ELR (cell line): ENCODE measurements at places on chromosomes 3 and 15.

GRCh38 chr3:186021673-186022362 is 84.0 kb upstream of the TRA2B start:
- DNase-seq = peak; percentile 92

- DNase-seq = no peak
Measured at GRCh38 chr3:22568285-22568684, 634.8 kb upstream of the UBE2E2 start.

GRCh38 chr15:94119923-94120775 is 111.2 kb upstream of the MCTP2 start:
- DNase-seq = peak; percentile 44

DNA sequence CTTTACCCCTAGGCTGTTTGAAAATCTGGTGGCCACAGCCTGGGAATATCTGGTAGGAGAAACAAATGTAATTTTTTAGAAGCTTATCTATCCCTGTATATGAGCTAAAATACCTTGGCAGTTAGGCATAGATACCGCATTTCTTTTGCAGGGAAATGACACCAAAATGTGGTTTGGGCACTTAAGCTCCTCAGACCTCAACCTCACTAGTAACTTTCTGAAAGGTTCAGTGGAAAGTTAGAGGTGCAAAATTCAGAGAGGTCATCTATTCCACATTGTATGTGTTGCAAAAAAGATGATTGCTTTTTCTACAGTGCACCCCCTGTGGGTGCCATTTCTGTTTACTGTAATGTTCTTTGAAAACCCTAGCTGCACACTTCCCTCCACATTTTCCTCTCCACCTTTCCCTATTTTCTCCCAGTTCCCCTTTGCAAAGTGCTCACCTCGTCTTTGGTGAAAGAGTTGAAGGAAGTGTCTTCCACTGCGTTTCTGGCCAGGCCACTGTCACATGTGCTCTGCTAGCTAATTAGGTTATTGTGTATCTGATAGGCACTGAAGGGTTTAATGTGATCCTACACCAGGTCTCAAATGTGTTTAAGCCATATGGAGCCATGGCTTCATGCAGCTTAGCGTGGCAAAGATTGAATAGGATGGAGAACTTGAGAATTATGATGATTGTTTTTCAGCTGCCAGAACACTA is 1.3 kb downstream of the SACM1L start:
- peak; percentile 37 for DNase-seq

GRCh38 chr15:51731549-51732267 is 5.7 kb downstream of the LYSMD2 start:
- peak; percentile 37 for DNase-seq

DNA sequence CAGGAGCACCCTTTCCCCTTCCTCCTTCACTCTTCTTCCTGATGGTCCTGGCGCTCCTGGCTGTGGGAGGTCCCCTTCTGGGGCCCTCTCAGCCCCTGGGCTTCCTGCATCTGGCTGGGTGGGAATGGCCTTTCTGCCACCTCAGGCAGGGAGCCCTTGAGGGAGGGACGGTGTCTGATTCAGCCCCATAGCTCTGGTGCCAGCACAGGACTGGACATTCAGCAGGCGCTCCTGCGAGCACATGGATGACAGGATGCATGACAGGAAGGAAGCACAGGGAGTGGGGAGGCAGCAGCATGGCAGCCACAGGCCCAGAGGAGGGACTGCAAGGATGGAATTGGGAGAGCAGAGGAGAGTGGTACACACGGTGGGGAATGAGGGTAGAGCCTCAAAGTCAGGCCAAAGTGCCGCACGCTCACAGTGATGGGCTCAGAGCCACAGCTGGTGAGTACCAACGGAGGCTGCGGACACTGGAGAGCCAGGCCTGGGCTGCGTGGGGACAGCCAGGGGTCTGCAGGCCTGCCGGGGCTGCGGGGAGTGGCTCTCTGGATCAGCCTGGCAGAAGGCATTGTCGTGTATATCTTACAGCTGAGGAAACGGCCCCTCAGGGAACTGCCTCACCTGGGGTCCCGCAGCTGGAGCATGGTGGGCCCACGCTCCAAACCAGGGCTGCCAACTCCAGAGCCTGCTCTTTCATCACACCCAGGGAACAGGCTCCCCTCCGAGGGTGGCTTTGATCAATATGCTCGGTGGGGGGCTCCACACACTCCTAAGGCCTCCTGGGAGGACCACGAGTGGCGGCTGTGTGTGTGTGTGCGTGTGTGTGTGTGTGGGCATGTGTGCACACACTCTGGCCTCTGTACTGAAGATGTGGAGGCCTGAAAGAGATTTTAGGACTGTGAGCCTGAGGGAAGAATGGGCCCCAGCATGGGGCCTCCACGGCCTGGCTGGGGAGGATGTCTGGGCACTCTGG is 51.4 kb upstream of the CTSH start:
- DNase-seq = no peak

DNA sequence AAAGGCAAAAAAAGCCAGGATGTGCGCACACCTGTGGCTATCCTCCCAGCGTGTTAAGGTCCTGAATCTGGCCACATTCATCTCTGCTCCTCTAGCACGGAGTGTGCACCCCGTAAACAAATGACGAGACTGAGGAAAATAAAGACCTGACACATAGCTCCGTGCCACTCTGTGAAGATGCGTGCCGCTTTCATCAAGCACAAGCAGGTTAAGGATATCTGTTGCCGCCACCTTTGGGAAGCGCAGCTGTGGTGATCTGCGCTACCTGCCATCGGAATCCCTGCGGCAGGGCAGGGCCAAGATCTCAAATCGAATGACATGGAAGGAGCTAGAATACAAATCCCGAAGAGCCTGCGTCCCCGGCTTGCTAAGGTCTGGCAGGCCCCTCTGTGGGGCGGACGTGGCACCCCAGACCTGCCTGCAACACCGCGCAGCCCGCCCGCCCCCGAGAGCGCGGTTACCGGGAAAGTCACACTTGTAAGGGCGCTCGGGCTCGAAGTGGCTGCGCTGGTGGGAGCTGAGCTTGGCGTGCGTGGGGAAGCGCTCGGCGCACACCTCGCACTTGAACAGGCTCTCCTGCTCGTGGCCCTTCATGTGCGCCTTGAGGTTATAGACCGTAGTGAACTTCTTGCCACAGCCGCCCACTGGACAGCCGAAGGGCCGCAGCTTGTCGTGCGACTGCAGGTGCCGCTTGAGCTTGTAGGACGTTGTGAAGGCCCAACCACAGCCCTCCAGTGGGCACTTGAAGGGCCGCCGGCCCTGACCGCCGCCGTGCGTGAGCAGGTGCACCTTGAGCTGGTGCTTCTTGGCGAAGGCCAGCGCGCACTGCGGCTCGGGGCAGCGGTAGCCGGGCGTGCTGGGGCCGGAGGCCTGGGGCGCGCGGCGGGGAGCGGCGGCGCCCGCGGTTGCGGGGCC is 936 bp downstream of the ZXDC start:
- DNase-seq = peak; percentile 64

DNA sequence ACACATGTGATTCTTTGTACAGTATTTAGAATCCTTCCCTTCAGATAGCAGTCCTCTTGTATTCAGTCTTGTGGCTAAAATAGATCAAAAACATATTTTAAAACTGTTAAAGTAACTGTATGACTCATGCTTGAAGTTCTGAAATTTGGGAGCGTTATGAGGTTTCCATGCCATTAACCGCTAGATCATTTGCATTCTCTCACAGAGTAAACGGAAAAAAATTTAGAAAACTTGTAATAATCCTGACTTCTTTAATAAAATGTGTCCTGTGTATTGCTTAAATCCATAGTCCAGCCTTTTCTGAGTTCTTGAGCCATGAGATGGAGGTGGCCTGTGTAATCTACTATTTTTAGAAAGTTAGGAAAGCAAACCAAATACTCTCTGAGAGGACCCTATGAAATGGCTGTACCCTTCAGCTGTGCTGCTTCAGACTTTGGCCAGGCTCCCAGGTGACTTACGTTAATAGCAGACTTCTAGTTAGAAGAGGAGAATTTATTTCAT is 33.8 kb downstream of the MBNL1 start:
- peak; percentile 75 for DNase-seq

GRCh38 chr3:127262533-127262932 is 25.3 kb downstream of the PRR20G start:
- no peak for DNase-seq

- DNase-seq = no peak
Measured at GRCh38 chr3:57000012-57000411, 60.5 kb upstream of the SPATA12 start.

GRCh38 chr15:40108061-40108854 is 421 bp downstream of the BMF start:
- DNase-seq = peak; percentile 55

GRCh38 chr15:48962662-48963523 is 826 bp downstream of the SHC4 start:
- peak; percentile 61 for DNase-seq

DNA sequence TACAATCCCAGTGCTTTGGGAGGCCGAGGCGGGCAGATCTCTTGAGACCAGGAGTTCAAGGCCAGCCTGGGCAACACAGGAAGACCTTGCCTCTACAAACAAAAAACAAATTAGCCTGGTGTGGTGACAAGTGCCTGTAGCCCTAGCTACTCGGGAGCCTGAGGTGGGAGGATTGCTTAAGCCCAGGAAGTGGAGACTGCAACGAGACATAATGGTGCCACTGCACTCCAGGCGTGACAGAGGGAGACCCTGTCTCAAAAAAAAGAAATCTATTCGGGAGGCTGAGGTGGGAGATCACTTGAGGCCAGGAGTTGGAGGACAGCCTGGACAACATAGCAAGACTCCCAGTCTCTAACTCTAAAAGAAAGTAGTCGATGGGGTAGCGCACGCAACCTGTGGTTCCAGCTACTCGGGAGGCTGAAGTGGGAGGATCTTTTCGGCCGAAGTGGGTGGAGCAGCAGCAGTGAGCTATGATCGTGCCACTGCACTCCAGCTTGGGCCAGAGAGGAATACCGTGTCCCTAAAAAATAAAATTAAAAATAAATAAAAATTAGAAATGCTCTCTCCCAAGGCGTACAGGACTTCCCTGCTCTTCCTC is 775 bp downstream of the C3orf33 start:
- peak; percentile 40 for DNase-seq

GRCh38 chr15:22786868-22787698 is 639 bp downstream of the NIPA1 start:
- peak; percentile 38 for DNase-seq

- no peak for DNase-seq
Measured at GRCh38 chr15:62089616-62090015, 22.8 kb downstream of the C2CD4A start.

- DNase-seq = no peak
Measured at GRCh38 chr15:42729409-42729808, 7.5 kb downstream of the CDAN1 start.

DNA sequence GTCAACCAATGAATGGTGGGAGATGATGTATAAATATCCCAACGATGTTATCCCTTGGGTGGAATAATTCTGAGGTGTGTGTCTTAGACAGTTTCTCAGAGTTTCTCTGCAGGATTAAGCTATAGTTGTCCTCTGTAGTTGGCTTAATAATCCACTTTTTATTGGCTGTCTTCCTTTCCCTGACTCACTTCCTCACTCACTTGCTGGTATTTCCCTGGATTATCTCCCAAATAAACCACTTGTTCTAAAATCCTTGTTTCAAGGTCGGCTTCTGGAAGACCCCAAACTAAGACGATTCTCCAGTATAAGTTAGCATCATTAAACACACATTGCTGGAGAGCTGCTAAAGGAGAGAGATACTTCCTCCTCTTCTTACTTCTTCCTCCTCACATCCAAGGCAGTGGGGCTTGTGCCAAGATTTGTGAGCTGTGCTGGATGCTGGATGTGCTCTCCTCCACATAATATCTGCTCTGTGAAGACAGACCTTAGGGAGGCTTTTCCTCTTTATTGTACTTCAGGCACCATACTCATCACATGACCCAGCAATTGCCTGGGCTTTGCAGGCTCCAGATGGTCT is 22.5 kb upstream of the ROPN1 start:
- DNase-seq = no peak

DNA sequence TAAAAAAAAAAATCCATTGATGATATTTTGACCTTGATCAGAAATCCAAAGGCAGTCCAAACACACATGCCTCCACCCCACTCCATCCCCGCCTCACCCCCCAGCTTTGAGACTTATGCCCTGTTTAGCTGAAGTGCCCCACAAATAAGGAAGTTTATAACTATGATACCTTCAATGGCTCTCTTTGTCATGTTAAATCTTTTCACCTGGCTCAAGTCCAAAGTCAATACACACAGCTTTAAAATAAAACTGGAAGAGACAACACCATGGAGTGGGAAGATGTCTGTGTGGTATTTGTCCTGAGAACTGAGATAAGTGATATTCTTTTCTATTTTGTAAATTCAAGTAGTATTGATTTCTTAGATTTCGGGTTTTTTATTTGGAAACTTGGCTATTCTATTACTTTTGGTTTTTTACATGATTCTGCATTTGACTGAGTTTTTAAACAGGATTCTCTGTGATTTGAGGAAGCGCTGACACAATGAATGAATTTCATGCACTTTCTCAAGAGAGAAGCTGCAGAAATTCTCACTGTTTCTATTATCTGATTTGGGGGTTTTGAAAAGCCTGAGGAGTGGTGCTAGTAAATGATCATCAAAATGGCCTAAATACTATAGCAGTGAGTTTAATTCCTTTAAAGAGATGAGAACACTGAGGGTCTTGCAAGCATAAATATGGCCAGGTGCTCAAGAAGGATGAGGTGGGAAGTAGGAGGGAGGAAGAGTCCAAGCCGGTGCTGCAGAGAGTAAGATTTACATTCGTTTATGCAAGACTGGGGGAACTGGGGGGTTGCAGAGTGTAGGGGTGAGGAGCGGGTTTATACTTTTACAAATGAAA is 5.2 kb downstream of the FOXB1 start:
- DNase-seq = no peak

DNA sequence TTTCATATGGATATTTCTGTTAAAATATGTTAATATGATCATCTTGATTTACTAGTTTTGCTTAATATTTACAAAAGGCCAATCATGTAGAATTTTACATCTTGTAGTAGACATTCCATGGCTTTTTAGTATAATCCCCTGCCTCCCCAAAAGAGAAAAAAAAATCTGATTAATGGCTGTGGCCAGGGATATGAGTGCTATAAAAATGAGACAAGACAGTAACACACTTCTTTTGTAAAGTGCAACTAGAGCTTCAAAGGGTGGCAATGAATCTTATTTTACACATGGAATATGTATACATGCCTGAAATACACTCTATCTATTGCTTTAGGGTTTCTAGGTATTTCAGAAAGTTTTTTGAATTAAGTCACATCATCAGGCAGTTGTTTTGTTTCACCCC is 112.2 kb upstream of the NANOGP8 start:
- no peak for DNase-seq

DNA sequence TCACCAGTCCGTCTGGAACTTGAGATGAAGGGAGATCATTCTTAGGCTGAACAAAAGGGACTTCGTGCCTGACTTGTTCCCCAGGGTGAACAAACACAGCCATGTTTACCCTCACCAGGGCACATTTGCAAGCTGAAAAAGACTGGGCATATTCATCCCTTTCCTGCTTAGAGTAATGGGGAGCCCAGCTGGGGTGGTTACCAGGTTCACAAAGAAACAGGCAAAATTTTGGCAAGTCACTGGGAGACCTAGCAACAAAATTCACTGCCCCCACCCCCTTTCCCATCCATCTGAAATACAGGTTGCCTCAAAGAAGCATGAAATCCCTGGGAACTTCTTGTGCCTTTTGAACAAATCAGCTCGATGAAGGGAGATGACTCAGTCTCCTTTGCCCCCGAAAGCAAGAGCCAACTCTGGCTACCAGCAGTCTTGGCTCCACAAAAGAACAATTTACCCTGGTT is 775.0 kb downstream of the SQOR start:
- no peak for DNase-seq

- no peak for DNase-seq
Measured at GRCh38 chr3:185508335-185508991, 9.6 kb upstream of the TMEM41A start.

- no peak for DNase-seq
Measured at GRCh38 chr3:183410280-183410679, 18.1 kb downstream of the MCF2L2 start.

- no peak for DNase-seq
Measured at GRCh38 chr3:170558427-170558826, 27.4 kb downstream of the SLC7A14 start.

- DNase-seq = peak; percentile 22
Measured at GRCh38 chr15:47331829-47332393, 385.4 kb upstream of the SEMA6D start.
